Upper lobe of right lung (tissue), 1 donor: ENCODE measurements at places on chromosomes 16 and 17. TPM values are rescaled to one million over a fixed set of nuclear protein-coding genes. Genes with fewer than 3 reads are reported as not detected.
A peak's percentile ranks its signal among the peaks of the same experiment; 100 is the strongest.

- peak; percentile 71 for DNase-seq
Measured at GRCh38 chr17:27354051-27354490, 60.2 kb downstream of the WSB1 start.

DNA sequence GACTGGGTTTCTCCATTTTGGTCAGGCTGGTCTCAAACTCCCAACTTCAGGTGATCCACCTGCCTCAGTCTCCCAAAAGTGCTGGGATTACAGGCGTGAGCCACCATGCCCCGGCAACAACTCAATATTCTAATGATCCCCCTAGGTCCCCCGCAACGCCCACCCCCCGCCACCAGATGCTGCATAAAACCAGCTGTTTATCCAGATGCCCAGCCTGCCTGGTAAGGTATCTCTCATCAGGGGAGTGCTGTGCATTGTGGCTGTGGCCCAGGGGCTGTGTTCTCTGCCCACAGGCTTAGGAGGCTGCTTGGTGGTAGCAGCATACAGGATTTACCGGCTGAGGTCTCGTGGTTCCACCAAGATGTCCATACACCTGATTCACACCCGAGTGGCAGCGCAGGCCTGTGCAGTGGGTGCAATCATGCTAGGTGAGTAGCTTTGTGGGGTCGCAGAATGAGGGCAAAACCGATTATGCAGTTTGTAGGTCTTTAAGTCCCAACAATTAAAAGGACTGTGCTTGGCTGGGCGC, 1.3 kb downstream of the HIGD1B start:
- no peak for DNase-seq

GRCh38 chr17:80526116-80526910, 18.3 kb upstream of the RPTOR start:
- DNase-seq: no peak

- peak; percentile 80 for DNase-seq
Measured at GRCh38 chr16:86566601-86566965, at the start of gene FOXC2. Gene FOXC2 (plus strand): TSS chr16:86566829. CDS start chr16:86567336, 507 bp downstream.

GRCh38 chr16:53893731-53894435, 189.9 kb downstream of the FTO start:
- no peak for DNase-seq

DNA sequence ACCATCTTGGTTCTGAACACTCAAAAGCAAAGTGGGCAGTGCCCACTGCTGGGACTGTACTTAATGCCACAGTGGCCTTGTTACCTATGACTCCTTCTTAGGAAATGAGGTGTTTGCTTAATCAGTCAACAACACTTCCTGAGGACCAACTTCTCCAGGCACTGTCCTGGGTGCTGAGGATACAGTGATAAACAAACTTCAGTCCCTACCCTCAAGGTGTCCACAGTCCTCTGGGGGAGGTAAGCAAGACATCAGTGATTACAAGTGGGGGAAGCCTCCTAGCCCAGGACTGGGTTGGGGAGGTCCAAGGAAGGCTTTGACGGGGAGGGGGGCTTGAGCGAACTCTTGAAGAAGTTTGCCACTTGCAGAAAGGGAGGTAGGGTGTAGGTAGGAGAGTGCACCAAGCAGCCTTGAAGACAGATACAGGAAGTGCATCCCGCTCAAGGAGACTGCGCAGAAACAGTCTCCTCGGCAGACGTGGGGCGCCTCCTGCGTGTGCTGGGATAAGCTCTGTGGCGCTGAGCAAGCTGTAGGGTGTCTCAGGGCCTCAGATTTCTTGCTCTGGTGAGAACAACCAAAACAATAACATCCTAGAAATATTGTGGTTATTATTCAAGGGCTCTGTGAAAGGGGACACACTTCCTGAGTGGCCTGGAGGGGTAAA, 2.6 kb upstream of the ABCC3 start:
- no peak for DNase-seq

DNA sequence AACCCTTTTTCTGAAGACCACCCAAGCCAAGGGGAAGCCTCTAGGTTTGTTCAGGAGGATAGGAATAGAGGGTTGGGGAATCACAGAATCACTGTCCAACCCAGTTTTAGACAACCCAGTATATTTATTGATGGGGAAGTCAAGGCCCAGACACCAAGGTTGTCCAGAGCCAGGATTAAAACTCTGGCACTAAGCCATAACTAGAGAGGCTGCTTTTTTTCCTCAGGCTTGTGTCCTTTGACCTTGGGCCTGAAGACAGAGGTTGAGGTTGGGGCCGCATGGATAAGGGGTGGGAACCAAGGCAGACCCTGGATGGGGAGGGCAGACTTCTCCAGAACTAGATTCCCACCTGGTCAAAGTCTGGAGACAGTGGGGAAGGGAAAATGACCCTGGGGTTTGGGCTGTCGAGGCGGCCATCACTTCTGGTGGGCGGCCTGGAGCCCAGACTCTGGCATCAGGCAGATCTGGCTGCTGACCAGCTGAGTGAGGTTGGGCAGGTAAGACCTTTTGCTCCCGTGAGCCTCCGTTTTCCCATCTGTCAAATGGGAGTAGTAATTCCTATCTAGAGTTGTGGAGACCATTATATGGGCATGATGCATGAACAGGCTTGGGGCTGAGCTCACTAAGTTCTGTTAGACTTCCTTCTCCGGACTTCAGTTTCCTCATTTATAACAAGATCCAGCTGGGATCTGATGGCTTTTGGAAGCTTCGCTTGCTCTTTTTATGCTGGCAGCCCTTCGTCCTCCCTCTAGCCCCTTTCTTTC, 17.9 kb downstream of the IGFBP4 start:
- DNase-seq: no peak

DNA sequence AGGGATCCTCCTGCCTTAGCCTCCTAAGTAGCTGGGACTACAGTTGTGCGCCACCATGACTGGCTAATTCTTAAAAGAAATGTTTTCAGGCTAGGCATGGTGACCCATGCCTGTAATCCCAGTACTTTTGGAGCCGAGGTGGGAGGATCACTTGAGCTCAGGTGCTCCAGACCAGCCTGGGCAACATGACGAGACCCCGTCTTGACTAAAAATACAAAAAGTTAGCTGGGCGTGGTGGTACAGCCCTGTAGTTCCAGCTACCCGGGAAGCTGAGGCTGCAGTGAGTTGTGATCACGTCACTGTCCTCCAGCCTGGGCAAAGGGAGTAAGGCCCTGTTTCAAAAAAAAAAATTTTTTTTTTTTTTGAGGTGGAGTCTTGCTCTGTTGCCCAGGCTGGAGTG, 173.1 kb downstream of the SEC14L1 start:
- no peak for DNase-seq

DNA sequence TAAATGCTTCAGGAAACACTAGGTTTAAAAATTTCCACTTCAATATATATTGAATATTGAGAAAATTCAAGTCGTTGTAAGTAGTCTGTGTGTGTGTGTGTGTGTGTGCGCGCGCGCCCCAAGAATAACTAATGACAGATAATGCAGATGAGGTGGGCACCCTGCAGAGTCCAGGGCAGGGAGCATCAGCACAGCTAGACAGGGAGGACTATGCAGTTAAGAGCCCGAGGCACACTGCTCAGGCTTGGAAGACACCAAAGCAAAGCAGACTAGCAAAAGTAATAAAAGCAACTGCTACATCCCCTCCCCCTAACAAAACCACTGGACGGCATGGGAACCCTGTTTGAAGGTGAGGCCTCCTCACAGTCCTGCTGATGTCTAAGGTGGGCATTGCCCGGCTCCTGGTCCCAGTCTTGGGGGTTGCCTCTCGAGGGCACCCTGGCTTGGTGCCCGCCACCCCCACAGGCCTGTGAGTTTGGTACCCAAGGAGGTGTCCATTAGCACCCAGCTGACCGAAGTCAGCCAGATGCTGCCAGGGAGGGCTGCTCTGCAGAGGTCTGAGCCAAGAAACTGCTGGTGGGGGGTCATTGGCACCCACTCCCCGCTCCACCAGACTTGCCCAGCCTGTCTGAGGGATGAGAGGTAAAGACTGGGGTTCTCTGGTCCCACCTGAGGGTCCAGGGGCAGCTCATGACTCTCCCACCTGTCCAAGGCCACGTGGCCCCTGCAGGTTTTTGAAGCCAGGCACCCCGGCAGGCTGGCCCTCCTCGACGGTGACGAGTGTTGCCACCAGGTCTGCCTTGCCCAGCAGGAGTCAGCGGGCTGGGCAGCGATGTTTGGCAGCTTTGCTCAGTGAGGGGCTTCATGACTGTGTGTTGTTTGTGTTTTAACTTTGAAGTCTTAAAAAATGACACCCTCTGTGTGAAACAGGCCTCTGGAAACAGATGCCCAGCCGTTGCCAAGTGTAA, 18.7 kb downstream of the LRRC75A start:
- DNase-seq: no peak

DNA sequence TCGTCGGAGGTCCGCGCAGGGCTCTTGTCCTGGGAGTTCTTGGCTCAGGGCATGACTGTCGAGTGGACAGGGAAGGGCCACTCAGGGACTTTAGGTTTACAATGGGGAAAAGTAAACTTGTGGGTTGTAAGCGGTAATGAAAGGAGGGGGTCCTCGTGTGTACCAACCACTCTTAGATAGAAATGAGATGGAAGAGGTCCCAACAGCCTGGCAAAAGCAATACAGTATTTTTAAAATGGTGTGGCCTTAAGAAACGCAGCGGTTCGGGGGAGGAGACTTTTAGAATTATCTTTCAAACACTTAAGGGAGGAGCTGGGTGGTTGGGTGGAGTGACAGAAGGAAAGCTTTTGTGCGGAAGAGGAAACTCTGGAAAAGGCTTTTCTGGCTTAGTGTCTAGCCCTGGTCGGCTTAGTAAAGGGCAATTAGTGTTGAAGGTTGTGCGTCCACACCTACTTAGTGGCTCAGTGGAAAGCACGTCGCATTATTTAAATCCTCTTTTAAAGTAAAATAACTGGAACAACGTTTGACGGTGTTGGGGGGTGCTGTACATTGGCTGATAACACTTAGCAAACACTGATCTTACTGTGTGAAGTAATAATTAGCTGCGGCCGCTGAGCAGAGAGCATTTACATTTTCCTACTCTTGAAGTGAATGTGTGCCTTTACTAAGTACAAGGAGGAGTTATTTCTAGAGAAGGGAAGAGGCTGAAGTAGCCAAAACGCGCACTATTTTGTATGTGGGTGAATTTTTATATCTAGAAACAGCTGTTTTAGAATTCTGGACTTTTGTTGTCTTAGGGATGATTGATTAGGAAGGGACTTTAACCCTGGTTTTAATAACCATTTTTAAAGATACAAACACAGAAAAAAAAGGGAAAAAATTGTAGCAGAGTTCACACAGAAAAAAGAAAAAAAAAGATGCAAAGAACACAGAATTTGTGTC, 1.0 kb downstream of the WSB1 start:
- DNase-seq: no peak

Gene ASPA
- 8.2 TPM for total RNA-seq

Gene MPV17L
- 1.6 TPM for total RNA-seq

Gene KRTAP4-6
- total RNA-seq: not detected

Gene EPX
- not detected for total RNA-seq

Gene CDRT15
- total RNA-seq: not detected
